ENCODE measurements at places on chromosomes 16 and 17.

DNA sequence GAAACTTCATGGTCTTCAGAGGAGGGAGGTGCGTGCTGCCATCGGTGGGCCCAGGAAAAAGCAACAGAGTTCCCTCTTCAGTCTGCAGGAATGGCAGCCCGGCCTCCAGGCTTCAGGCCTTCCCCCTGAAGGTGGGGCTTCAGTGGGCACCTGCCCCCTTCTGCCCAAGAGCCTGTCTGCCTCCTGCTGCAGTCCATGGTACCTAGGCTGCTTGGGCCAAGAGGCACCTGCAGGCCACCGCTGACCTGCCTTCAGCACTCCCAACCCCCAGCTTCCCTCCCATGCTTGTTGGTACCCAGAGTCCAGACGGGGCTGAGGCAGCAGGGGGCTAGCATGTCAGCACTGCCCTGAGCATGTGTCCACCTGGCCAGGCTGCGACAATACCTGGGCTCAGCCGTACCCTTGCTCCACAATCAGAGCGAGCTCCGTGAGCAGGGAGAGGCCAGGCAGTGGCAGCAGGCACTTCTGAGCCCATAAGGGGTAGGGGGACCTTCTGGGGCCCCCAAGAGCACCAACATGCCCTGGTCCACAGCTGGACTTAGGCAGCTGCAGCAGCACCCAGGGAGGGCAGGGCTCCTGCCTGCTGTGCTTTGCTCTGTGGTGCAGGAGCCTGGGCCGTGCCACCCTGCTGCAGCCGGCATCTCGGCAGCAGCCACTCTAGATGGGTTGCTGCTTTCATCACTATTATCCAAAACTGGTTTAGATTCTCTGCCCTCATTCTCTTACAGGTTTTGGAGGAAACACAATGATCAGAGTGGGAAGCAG, 77.2 kb upstream of the AKTIP start:
- no peak for DNase-seq

DNA sequence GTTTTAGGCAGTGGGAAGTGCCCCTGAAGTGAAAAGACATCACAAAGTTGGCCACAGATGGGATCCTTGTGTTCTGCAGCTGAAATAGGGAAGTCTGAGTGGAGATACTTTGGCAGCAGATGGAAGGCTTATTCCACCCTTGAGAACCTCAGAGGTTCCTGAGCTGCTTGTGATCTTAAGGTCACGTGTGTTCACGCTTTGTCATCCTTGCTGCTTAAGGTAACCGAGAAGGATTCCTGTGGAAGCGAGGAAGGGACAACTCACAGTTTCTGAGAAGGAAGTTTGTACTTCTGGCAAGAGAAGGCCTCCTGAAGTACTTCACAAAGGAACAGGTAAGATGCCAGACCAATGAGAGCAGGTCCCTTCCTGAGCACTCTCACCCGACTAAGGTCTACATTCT, 12.2 kb downstream of the ADAP2 start:
- no peak for DNase-seq

- DNase-seq = no peak
Measured at GRCh38 chr17:74244548-74244947, 29.5 kb upstream of the DNAI2 start.

DNA sequence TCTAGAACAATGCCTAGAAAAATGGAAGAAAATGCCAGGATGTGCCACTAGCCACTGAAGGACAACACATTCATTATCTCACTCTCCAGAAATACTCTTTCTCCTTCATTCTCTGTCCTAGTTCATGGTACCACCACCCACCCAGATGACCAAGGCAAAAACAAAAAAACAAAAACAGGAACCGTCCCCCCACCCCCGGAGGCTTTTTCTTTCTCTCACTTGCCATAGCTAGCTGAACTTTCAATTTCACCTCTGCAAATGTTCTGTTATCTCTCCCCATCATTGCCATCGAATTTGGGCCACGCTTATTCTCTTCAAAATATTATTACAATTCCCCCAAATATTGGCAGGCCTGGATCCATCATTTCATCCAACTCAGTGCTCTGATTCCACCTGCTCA, 49.0 kb downstream of the SOX9 start:
- DNase-seq = no peak

DNA sequence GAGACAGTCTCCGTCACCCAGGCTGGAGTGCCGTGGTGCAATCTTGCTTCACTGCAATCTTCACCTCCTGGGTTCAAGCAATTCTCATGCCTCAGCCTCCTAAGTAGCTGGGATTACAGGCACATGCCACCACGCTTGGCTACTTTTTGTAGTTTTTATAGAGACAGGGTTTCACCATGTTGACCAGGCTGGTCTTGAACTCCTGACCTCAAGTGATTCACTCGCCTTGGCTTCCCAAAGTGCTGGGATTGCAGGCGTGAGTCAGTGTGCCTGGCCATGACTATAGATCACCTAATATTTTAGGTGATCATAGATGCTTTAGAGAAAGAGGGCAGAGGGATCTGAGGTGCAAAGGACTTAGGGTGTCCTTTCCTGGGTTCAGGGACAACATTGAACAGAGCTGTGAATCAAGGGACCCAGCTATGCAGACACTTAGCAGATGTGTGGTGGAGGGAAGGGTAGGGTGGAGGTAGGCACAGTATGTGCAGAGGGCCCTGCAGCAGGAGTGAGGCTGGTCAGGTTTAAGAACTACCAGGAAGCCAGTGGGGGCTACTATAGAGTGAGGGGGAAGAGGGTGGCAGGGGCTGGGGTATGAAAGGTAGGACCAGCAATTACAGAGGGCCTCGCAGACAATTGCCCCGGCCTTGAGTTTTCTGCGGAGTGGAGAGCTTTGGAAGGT, 116.5 kb downstream of the CMIP start:
- DNase-seq = no peak

DNA sequence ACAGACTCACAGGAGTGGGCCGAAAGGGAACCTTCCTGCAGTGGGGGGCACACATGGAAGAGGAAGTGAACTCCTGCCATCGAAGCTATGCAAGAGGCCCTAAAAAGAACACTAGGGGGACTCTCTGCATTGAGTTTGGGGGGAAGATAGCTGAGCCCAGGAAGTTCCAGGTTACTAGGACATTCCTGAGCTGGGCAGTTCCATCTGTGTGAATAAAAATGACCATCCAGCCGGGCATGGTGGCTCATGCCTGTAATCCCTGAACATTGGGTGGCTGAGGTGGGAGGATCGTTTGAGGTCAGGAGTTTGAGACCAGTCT, 211.8 kb downstream of the ZNF423 start:
- no peak for DNase-seq

DNA sequence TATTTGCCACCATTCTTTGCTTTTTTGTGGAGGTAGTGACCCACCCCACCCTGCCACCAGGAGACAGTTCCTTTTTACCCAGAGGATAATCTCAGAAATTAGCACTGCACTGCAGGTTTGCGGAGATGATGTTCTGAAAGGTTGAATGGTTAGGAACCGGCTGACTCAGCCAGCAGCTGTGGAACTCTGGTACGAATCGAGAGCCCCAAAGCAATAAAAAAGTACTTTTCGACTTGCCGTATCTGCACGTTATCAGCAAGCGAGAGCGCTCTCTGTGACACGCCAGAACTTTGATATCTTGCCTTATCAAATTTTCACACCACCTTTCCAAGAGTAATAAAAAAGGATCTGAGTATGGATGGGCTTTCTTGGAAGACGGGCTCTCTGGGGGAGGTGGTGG, 96.3 kb upstream of the EEF2KMT start:
- DNase-seq = no peak

GRCh38 chr17:50097455-50097854, 2.3 kb downstream of the PDK2 start:
- no peak for DNase-seq

- DNase-seq = no peak
Measured at GRCh38 chr17:42520540-42520951, 15.5 kb upstream of the NAGLU start.

- DNase-seq = no peak
Measured at GRCh38 chr17:39617446-39618245, 9.1 kb upstream of the PPP1R1B start.

DNA sequence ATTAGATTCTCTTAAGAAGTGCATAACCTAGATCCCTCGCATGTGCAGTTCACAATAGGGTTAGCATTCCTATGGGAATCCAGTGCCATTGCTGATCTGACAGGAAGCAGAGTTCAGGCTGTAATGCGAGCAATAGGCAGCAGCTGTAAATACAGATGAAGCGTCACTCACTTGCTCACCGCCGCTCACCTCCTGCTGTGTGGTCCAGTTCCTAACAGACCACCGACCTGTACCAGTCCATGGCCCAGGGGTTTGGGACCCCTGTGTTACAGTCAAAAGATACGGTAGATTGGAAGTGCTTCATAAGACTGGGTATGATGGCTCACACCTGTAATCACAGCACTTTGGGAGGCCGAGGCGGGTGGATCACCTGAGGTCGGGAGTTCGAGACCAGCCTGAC, 2.8 kb downstream of the STAT5A start:
- no peak for DNase-seq

- DNase-seq = no peak
Measured at GRCh38 chr16:75043175-75043895, 44.5 kb downstream of the ZNRF1 start.

DNA sequence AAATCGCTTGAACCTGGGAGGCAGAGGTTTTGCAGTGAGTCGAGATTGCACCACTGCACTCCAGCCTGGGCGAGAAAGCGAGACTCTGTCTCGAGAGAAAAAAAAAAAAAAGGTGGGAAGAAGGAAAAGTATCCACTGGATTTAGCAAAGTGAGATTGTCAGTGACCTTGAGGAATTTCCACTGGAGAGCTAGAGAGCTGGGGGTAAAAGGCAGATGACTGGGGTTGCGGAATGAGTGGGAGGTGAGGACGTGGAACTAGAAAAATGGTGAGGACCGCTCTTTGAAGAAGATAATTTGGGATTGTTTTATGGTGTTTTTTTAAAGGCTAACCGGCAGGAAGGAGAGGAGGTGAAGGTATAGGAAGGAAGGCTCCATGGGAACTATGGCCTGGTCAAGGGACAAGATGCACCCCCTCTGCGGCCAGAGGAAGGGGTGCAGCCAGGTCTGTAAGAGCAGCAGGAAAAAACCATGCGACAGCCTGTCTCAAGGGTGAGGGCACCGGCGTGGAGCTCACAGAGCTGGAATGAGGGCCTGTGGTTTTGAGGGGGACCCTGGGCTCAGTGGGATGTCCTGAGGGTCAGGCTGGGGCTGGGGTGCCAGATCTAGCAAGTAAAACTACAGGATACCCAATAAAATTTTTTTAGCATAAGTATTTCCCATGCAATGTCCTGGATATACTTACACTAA, 694 bp upstream of the MLST8 start:
- DNase-seq = no peak

GRCh38 chr16:74651841-74652240, 14.8 kb downstream of the RFWD3 start:
- DNase-seq = no peak

- DNase-seq = no peak
Measured at GRCh38 chr16:49330562-49331201, 42.9 kb upstream of the C16orf78 start.

DNA sequence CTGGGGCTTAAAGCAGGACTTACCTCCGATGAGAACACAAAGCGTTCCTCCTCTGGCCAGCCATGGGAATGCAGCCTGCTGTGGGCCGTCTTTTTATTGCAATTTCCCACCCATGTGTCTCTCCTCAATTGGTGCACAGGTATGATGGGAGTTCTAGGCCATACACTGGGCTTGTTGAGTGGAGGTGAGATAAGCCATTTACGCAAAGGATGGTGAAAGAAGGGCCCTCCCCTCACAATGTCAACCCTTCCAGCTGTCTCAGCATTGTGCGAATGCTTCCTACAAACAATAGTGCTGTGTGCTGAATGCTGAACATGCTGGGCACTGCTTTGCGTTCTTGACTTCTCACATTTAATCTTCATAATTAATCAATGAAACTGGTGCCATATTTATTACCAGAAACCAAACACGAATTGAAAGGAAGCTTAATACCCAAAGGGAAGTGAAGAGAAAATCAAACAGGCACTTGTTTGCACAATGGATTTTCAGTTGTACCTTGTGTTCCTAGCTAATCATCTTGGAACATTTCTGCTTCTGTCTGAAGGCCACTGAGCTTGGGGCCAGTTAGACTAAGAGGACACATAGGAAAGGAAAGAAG, at the start of gene GP2:
GP2 (minus strand) TSS at position 70 of the 598 bp plus-strand sequence. CDS start 1,082 bp downstream, outside the sequence.
- no peak for DNase-seq

DNA sequence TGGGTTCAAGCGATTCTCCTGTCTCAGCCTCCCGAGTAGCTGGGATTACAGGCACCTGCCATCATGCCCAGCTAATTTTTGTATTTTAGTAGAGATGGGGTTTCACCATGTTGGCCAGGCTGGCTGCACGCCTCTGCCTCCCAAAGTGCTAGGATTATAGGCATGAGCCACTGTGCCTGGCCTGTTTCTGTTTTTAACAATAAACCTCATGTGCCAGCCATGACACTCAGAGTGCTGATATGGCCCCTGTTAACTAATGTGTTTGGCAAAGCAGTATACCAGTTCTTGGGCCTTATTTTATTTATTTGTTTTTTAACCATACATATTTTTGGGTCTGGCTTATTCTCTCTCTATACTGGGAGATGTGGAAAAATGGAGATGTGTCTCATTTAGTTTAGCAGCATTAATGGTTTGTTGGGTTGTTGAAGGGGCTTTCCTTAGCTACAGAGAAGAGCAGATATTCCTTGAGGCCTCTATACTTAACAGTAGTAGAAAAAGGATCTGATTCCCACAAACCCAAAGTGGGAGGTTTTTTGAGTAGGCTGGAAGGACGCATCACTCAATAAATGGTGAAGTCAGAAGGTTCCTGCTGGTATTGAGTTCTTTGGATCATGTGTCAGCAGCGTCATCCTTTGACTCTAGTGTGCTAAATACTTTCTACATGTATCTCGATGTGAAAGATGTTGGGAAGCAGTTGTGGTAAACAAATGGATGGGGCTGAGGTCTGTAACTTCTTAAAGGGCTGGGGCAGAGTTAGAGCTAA, 16.2 kb upstream of the CDK5R1 start:
- no peak for DNase-seq

- DNase-seq = no peak
Measured at GRCh38 chr16:81996664-81997509, 14.4 kb downstream of the SDR42E1 start.

DNA sequence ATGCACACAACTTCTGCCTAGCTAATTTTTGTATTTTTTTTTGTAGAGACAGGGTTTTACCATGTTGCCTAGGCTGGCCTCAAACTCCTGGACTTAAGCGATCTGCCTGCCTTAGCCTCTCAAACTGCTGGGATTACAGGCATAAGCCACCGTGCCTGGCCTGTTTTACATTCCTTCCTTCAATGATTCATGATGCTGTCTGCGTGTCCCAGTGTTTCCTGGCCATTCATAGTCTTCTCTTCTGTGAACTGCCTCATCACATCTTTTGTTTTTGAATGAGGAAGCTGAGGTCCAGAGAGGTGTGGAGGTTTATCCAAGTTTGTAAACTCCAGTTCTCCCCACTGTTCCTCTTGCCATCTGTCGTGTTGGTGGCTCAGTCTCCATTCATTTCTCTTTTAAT, 64.5 kb upstream of the MED9 start:
- DNase-seq = no peak

- no peak for DNase-seq
Measured at GRCh38 chr17:10612957-10613744, 44.0 kb downstream of the MYH3 start.

All from cortex of kidney (tissue), 1 donor.